ENCODE measurements at places on chromosomes 12 and 14.

- DNase-seq = no peak
These were observed 293.2 kb downstream of the DPF3 start for GRCh38 chr14:72600551-72601330.

DNA sequence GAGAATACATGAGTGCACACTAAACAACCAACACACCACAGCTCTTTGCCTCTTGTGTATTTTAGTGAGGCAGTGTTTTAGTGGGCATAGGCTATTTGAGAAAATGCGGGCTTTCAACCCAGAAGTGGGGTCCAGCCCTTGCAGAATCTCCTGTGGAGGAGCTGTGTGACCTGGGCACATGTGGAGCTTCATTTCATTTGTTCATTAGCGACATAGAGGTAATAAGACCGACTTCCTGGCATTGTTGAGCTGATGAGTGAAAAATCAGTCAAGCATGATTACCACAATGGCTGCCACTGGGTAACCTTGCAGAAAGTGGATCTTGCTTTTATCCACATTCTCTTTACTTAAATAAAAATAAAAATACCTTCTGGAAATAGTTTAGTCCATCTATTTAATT is 923.5 kb downstream of the BCL11B start:
- DNase-seq = no peak

- DNase-seq = no peak
These were observed 17.3 kb downstream of the USP44 start for GRCh38 chr12:95533985-95534384.

DNA sequence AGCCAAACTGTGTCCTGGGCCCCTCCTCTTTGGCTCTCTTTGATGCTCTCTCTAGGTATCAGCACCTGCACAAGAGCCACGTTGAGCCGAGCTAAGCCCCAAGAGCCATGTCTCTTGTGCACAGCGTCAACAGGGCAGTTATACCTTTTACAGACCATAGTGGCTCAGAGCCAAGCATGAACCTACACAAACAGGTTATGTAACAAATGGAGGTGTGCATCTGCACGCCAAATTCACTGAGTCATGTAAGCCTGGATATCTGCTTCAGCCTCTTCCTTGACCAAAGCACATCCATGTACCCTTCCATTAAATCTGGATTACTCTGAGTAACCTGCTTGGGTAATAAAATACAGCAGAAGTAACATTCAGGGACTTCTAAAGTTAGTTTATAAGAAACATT is 509.7 kb downstream of the NAV3 start:
- DNase-seq = no peak

DNA sequence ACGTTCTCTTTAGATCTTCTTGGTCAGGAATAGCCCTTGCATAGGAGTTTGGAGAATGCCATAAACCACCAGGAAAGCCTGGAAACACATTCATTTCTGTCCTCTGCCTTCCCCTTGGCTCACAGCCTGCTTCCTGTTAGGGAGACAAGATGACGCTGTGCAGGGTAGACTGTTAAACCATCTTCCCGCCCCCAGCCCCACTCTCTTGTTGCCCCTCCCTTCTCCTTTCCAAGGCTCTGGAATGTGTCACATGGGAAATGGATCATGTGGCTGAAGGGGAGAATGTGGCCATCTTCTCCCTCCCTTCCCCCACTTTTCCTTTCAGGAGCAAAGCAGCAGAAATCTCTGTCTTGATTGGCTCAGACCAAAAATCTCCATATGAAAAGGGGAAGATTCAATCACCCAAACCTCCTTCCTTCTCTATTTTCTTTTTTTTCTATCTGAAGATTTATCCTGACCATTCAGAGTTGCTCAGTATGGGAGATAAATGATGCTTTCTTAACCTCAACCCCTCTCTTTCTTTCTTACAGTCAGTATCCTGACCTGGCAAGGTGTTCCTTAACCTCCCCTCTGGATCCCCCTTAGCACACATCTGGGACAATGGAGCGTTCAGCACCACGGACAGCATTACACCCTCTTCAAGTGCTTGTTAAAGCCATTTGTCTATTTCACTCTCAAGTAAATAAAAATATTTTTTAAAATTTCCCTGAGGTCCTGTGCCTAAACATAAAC is 11.4 kb downstream of the GPR19 start:
- no peak for DNase-seq

DNA sequence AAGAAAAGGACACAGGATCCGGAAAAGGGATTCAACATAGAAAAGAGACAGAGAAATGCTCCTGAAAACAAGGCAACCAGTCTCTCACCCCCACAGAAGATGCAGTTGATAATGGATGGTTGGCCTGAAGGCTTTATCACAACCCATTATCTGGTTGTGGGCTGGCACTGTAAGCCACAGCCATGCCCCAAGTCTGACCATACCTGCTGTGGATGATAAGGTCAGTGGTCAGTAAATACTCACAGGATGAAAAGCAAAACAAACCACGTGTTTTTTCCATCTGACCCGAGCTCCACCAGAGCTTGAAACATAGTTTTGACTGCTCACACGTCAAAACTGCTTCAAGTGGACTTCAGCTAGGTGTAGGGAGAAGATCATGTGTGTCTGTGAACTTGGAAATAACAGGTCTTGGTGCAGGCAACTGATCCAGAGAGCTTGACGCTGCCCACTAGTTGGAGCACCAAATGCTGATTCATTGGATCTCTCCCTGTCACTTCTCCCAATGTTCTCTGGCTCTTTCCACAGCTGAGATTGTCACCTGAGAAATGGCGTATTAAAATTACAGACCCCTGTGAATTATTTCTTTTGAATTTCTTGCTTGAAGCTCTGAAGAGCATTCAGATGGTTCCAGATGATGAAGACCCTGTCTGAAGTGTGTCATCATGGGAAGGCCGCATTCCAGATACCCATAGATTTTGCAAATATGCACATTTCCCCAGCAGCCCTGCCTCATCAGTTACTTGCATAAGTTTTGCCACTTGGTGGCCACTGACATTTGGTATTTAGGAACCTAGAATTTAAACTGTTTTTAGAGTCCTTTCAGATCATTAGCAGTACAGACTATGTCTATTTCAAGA is 8.5 kb downstream of the TMEM233 start:
- DNase-seq = no peak

DNA sequence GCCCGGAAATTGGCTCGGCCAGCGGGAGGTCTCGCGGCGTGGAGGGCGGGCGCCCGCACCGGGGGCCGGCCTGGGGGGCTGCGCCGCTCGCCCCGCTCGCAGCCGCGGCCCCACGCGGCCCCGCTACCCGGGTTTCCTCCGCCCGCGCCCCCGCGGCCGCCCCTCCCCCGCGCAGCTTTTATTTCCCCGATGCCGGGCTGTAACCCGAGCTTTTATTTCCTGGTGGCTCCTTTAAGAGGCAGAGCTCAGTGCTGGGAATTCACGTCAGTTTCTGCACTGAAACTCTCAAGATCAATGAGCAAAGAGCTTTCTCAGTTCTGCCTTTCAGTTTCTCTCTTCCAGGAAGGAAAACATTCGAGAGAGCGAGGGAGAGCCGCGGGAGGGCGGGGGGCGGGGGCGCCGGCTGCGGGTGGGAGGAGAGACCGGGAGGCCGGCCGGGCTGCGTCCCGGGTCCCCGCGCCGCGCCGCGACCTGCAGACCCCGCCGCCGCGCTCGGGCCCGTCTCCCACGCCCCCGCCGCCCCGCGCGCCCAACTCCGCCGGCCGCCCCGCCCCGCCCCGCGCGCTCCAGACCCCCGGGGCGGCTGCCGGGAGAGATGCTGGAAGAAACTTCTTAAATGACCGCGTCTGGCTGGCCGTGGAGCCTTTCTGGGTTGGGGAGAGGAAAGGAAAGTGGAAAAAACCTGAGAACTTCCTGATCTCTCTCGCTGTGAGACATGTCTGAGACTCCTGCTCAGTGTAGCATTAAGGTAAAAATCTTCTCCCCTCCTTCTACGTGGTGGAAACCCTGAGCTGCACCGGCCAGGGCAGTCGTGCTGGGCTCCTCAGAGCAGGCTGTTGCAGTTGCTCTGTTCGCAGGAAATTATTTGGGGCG is at the start of gene ETV6:
TSS of gene ETV6 (plus strand) at position 262 of the 873 bp plus-strand sequence. CDS start at position 716, 454 bp downstream.
- DNase-seq = peak; percentile 60

DNA sequence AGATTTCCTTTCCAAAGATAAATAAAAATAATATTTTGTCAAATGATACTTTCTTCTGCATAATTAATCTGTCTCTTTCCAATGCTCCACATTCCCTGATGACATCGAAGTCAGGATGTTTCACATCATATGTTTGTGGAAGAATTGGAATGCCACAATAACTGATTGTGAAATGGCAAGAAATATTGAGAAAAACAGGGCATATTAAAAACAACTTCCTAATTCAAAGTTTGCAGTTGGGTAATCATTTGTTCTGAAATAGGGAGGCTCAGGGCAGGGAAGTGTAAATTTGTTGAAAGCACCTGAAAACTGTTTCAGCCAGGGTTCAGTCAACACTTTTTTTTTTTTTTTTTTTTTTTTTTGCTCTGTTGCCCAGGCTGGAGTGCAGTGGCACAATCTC is 50.7 kb downstream of the BCAT1 start:
- no peak for DNase-seq

GRCh38 chr12:129383956-129384355 is 519.9 kb downstream of the TMEM132D start:
- DNase-seq = no peak

All from AG04449 (cell line).